ENCODE measurements at places on chromosomes 6 and 20.

DNA sequence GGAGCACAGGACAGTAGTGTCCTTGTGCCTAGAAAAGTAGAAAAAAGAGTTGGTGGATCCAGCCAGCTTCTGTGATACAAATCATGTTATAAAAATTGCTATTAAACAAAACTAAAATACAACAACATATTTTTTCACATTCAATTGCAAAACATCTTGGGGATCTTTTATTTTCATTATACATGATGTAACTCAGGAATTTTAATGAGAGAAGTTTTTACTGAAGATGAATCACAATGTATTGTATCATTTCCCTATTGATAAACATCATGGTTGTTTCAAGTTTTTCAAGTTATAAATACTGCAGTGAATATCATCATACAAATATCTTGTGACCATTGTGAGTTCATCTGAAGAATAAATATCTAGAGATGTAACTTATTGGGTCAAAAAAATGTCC is 608.0 kb downstream of the PHF3 start:
- no peak overlapping the region for H3K4me3 ChIP-seq
- H3K4me1 ChIP-seq = no peaks in the 10 kb centered on the region
- no peaks in the 10 kb centered on the region for H3K36me3 ChIP-seq
- H3K27me3 ChIP-seq = no peaks in the 10 kb centered on the region

GRCh38 chr20:36541768-36542488 is 609 bp downstream of the MYL9 start:
- H3K4me3 ChIP-seq = no peak overlapping the region
- H3K4me1 ChIP-seq = peaks cover 9% of the 10 kb centered on the region
- DNase-seq = no peak
- H3K36me3 ChIP-seq = no peaks in the 10 kb centered on the region
- H3K27me3 ChIP-seq = no peaks in the 10 kb centered on the region

DNA sequence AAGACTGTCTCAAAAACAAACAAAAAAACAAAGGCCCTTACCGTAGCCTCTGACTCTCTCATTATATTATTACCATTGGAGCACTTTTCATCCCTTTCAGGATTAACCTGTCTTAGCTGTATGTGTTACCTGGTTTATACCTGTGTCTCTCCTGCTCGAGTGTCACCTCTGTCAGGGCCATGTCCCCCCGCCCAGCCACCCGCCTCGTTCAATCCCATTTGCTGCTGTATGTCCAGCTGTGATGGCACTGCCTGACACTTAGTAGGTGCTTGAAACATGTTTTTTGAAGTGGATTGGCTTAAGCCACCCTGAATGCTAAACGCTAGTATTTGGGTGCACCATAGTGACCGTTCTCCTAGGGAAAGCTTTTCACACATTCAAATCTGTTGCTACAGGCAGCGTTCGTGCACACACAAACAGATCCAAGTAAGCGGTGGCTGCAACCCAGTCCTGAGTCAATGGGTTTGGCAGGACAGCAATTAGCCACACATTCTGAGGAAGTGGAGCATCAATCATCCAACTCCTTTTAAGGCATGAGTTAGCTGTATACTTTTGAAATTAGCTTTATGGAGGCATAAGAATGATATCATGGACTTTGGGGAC is 98.9 kb upstream of the ZNF217 start:
- DNase-seq = no peak
- H3K36me3 ChIP-seq = no peaks in the 10 kb centered on the region
- H3K4me1 ChIP-seq = peaks cover 20% of the 10 kb centered on the region
- H3K4me3 ChIP-seq = no peak overlapping the region

GRCh38 chr20:19308146-19308545 is 95.7 kb downstream of the SLC24A3 start:
- H3K27ac ChIP-seq = no peak overlapping the region
- no peaks in the 10 kb centered on the region for H3K27me3 ChIP-seq
- H3K4me3 ChIP-seq = no peak overlapping the region
- H3K4me1 ChIP-seq = no peaks in the 10 kb centered on the region
- no peak for DNase-seq
- H3K36me3 ChIP-seq = no peaks in the 10 kb centered on the region

- DNase-seq = peak; percentile 27
- H3K36me3 ChIP-seq = peaks cover 45% of the 10 kb centered on the region
- H3K27ac ChIP-seq = peak overlapping the region; percentile 48
Observed at GRCh38 chr6:42010185-42010891, 40.0 kb upstream of the TAF8 start.

DNA sequence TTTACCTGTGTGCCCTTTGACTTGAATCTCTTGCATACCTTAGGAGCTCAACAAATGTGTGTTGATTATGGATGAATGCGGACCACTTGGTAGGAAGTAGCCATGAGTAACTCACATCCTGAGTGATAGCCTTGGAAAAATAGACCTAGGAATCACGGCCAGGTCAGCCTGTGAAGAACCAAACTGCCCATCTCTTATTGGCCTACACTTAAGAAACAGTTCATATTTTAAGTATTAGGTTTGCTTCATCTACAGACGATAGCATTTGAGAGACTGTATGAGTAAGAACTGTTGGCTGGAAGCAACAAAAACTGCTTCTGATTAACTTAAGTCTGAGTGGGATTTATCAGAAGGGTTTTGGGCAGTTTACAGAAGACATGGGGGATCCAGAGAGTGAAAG is 320.1 kb upstream of the PRND start:
- H3K27me3 ChIP-seq = peaks cover 3% of the 10 kb centered on the region
- H3K4me3 ChIP-seq = no peak overlapping the region
- DNase-seq = no peak

DNA sequence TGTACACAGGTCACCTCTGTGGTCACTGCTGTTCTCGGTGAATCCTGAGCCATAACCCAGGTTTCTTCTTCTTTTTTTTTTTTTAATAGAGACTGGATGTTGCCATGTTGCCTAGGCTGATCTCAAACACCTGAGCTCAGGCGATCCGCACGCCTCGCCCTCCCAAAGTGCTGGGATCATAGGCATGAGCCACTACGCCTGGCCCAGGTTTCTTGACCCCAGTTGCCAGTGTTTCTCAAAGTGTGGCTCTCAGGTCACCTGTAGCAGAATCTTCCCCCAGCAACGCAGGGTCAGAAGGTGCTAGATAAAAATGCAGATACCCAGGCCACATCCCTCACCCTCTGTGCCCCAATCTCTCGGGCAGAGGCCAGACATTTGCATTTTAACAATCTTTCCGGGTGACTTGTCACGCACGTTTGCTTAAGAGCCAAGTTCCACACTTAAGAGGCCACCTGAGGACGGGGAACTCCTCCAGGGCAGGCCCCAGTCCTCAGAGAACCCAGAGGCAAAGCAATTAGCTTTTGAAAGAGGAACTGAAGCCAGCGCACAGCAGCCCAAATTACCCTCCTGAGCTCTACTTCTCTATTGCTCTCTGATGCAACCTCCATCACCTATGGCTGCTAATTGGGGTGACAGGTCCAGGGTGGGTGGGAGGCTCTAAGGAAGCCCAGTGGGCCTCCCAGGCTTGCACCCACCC is 81.8 kb downstream of the NFATC2 start:
- DNase-seq = no peak
- peaks cover 67% of the 10 kb centered on the region for H3K36me3 ChIP-seq
- no peak overlapping the region for H3K27ac ChIP-seq
- peaks cover 32% of the 10 kb centered on the region for H3K4me1 ChIP-seq
- H3K4me3 ChIP-seq = no peak overlapping the region

- H3K27ac ChIP-seq = no peak overlapping the region
- H3K4me1 ChIP-seq = no peaks in the 10 kb centered on the region
- no peaks in the 10 kb centered on the region for H3K27me3 ChIP-seq
Observed at GRCh38 chr20:54875307-54875706, 399.9 kb downstream of the DOK5 start.

DNA sequence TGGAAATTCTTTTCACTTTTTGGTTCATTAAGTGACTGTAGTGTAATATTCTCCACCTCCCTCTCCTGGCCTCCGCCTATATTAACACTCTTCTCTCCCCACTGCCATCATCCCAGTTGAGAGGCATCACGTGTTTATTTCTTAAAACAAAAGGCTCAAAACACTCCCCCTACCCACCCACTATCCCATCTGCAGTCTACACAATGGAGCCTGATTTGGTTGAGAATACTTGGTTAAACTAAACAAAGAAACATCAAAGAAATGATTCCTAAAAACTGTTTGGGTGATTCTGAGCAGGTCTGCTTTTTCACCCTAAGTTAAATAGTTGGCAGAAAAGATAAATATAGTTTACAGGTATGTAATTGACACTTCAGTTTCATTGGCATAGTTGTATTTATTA is 5.9 kb downstream of the TFAP2B start:
- peaks cover 71% of the 10 kb centered on the region for H3K27me3 ChIP-seq
- H3K4me3 ChIP-seq = no peak overlapping the region
- H3K4me1 ChIP-seq = peaks cover 3% of the 10 kb centered on the region
- no peak overlapping the region for H3K27ac ChIP-seq

- DNase-seq = no peak
- H3K27me3 ChIP-seq = no peaks in the 10 kb centered on the region
- no peaks in the 10 kb centered on the region for H3K36me3 ChIP-seq
- no peak overlapping the region for H3K27ac ChIP-seq
- no peaks in the 10 kb centered on the region for H3K4me1 ChIP-seq
- no peak overlapping the region for H3K4me3 ChIP-seq
Observed at GRCh38 chr6:162710936-162711335, 16.6 kb downstream of the PRKN start.

GRCh38 chr6:90573624-90574023 is 13.2 kb downstream of the MAP3K7 start:
- no peaks in the 10 kb centered on the region for H3K4me1 ChIP-seq
- H3K36me3 ChIP-seq = peaks cover 17% of the 10 kb centered on the region
- no peak for DNase-seq
- H3K27me3 ChIP-seq = no peaks in the 10 kb centered on the region
- no peak overlapping the region for H3K27ac ChIP-seq

- DNase-seq = no peak
- peaks cover 22% of the 10 kb centered on the region for H3K4me1 ChIP-seq
- H3K27me3 ChIP-seq = no peaks in the 10 kb centered on the region
- H3K27ac ChIP-seq = peak overlapping the region; percentile 53
- H3K36me3 ChIP-seq = no peaks in the 10 kb centered on the region
Observed at GRCh38 chr6:119079283-119079809, 882 bp upstream of the FAM184A start.

DNA sequence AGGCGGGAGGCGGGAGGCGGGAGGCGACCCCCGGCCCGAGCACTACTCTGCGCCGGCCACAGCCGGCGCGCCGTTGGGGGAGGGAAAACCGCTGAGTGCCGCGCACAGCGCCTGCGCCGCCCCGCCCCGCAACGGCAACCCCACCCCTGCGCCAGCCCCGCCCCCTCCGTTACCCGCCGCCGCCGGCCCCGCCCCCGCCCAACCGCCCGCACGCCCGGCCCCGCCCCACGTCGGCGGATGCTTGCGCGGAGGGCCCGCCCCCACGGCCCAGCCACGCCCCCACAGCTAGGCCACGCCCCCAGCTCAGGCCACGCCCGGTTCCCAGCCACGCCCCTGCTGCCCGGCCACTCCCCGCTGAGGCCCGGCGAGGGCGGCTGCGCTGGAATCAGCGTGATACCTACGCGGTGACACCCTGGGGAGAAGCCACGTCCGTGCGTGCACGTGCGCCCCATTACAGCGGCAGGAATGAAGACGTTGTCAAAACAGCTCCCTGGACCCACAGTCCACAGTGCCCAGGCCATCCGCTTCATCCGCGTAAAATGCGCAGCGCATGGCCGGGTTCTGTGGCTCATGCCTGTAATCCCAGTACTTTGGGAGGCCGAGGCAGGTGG is at the start of gene TCFL5:
Gene TCFL5, minus strand, starts transcription at position 97 of the 611 bp plus-strand sequence. CDS start 152 bp downstream, outside the sequence.
- peak; percentile 89 for DNase-seq
- H3K36me3 ChIP-seq = no peaks in the 10 kb centered on the region
- H3K4me3 ChIP-seq = peak within 1 kb of the TSS; percentile 39

DNA sequence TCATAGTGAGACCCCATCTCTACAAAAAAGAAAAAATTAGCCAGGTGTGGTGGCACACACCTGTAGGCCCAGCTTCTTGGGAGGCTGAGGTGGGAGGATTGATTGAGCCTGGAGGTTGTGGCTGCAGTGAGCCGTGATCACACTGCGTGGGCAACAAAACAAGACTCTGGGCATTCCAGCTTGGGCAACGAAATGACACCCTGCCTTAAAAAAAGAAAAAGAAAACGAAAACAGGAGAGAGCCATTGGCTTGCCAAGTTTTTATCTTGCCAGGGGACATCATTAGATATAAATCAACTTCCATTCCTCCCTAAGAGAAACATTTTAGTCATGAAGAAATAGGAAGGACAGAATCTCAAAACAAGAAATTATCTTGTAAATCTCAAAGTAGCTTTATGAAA is 109.5 kb downstream of the MAP3K7 start:
- H3K27ac ChIP-seq = no peak overlapping the region
- H3K4me1 ChIP-seq = peaks cover 32% of the 10 kb centered on the region
- no peaks in the 10 kb centered on the region for H3K27me3 ChIP-seq
- no peaks in the 10 kb centered on the region for H3K36me3 ChIP-seq
- H3K4me3 ChIP-seq = no peak overlapping the region
- DNase-seq = no peak

DNA sequence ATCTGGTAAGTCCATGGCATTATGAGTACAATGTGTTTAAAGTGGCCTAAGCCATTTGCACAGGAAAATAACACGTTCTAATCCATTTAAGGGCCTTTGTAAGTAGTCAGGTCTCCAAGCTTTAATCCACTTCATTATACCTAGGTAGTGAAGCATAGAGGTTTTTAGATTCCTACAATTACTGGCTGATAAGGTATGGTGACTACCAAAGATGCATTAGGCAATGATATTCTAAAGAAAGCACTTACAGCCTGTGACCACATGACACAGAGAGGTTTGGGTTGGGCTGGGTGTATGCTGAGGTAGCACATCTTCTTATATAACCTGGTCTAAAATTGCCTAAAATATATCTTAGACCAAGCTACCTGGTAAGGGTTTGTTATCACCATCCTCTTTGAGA is 504.4 kb downstream of the TFAP2B start:
- H3K27me3 ChIP-seq = no peaks in the 10 kb centered on the region
- H3K36me3 ChIP-seq = no peaks in the 10 kb centered on the region
- no peaks in the 10 kb centered on the region for H3K4me1 ChIP-seq
- H3K27ac ChIP-seq = no peak overlapping the region
- H3K4me3 ChIP-seq = no peak overlapping the region

DNA sequence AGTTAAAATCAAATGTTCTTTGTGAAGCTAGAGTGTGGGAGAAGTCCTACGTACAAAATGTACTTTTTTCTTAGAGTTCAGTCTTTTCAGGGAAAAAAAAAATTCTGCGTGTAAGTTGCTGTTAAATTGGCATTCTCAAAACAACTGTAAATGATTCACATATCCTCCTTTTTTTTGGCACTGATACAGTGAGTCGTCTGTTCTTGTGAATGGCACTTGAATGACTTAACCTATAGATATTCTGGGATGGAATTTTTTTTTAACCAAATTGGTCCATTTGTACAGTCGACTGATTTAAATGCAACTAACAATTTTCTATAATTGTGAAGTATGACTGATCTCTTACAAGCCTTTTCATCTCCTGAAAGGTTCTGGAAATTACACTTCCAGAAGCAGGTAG is 5.5 kb upstream of the JAG1 start:
- peaks cover 7% of the 10 kb centered on the region for H3K4me1 ChIP-seq
- no peak overlapping the region for H3K4me3 ChIP-seq
- H3K27ac ChIP-seq = no peak overlapping the region
- peaks cover 16% of the 10 kb centered on the region for H3K27me3 ChIP-seq
- DNase-seq = no peak
